ENCODE measurements at places on chromosomes 1 and 21.

- no peak overlapping the region for H3K4me3 ChIP-seq
- H3K27ac ChIP-seq: no peak overlapping the region
- DNase-seq: no peak
- no peaks in the 10 kb centered on the region for H3K27me3 ChIP-seq
Measured at GRCh38 chr1:214108097-214108446, 120.3 kb downstream of the PROX1 start.

DNA sequence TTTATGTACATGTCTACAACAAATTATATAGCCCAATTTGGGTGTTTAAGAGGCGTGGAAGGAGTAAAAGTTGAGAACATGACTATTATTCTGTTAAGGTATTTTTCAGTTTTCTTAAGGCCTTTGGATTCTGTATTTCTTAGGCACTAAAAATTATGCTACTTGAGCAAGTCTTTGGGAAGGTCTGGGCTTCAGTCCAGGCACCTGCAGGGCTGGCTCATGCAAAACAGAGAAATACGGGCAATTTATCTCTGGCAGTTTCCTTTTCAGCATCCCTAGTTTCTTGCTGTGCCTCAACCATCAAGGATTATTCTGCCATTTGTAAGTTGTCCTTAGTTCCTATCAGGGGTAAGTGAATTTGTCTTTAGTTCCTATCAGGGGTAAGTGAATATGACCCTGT is 358.8 kb upstream of the B3GALT2 start:
- H3K27me3 ChIP-seq: no peaks in the 10 kb centered on the region
- no peak overlapping the region for H3K4me3 ChIP-seq
- H3K27ac ChIP-seq: no peak overlapping the region
- peaks cover 27% of the 10 kb centered on the region for H3K4me1 ChIP-seq

DNA sequence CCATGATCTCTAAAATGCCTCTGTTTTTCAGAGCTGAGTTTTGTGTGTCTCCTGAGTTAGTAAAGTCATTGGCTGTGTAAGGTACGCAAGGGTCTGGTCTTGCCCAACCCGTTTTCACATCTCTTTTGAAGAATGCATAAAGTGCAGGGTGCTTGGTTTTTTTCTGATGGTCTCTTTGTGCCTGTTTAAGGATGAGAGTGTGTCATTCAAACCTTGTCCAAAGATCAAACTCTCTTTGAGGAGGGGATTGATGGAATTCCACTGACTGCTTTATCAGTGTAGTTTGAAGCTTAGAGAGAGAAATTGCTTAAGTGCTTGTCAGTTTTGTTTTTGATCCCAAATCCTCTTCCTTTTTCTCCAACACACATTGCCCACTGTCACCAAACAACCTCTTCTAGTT is 20.0 kb upstream of the C8B start:
- H3K36me3 ChIP-seq: no peaks in the 10 kb centered on the region
- no peaks in the 10 kb centered on the region for H3K4me1 ChIP-seq
- no peak for DNase-seq
- no peaks in the 10 kb centered on the region for H3K27me3 ChIP-seq
- no peak overlapping the region for H3K27ac ChIP-seq

- no peaks in the 10 kb centered on the region for H3K36me3 ChIP-seq
- peak overlapping the region; percentile 58 for H3K4me3 ChIP-seq
- no peak for DNase-seq
- H3K4me1 ChIP-seq: peaks cover 29% of the 10 kb centered on the region
- H3K27ac ChIP-seq: peak overlapping the region; percentile 77
Measured at GRCh38 chr1:204495078-204495753, 611 bp upstream of the PIK3C2B start.

- no peak overlapping the region for H3K4me3 ChIP-seq
- no peak for DNase-seq
- no peaks in the 10 kb centered on the region for H3K36me3 ChIP-seq
- no peaks in the 10 kb centered on the region for H3K4me1 ChIP-seq
- H3K27me3 ChIP-seq: no peaks in the 10 kb centered on the region
Measured at GRCh38 chr1:52947490-52947889, 20.4 kb downstream of the SCP2 start.

GRCh38 chr1:232571523-232571922 is 58.4 kb downstream of the SIPA1L2 start:
- peaks cover 5% of the 10 kb centered on the region for H3K4me1 ChIP-seq
- no peaks in the 10 kb centered on the region for H3K36me3 ChIP-seq
- H3K27me3 ChIP-seq: no peaks in the 10 kb centered on the region
- H3K4me3 ChIP-seq: no peak overlapping the region

- peaks cover 38% of the 10 kb centered on the region for H3K4me1 ChIP-seq
- H3K4me3 ChIP-seq: peak overlapping the region; percentile 80
- peak overlapping the region; percentile 97 for H3K27ac ChIP-seq
- H3K27me3 ChIP-seq: no peaks in the 10 kb centered on the region
Measured at GRCh38 chr1:110337704-110338308, 1.4 kb upstream of the RBM15 start.

DNA sequence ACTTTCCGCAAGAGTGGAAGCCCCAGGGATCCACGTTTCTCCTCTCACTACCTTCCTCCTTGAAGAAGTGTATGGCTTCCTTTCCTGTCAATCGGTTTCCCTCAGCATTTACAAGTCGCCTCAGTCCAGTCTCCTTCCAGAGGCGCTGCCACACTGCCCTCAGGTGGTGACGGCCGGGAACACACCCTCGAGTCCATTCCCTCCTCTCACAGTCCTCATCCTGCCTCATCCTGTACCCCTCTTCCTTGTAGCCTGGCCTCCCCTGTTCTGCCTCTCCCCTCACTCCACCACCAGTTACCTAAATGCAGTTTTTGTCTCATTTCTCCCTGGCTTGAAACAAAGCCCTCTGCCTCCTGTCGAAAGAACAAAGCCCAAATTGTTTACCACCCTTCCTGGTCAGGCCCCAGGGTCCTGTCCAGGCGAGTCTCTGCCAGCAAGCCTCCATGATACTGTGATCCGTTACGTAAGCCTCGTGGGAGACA is 23.2 kb upstream of the LSM10 start:
- H3K4me3 ChIP-seq: peak overlapping the region; percentile 33
- H3K27ac ChIP-seq: no peak overlapping the region
- H3K27me3 ChIP-seq: no peaks in the 10 kb centered on the region

DNA sequence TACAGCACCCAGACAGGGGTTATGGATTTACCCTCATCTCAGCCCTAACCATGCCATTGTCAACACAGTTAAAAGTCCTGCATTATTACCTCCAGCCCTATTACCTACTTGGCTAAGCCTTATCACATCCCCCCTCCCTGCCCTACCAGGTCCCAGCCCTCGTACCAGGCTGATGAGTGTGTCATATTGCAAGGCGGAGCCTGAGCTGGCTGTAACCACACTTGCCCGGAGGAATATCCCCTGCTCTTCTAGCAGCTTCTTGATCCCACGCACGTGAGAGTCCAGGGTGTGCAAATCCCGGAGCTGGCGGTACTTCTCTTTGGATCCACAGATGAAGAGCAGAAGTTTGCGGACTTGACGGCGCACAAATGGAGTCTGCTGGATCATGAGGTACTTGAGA is 87.4 kb downstream of the UBR4 start:
- peaks cover 96% of the 10 kb centered on the region for H3K36me3 ChIP-seq
- H3K27me3 ChIP-seq: no peaks in the 10 kb centered on the region
- H3K4me3 ChIP-seq: no peak overlapping the region

GRCh38 chr1:13697738-13698137 is 2.2 kb upstream of the PRDM2 start:
- peaks cover 4% of the 10 kb centered on the region for H3K27me3 ChIP-seq
- no peak for DNase-seq
- H3K27ac ChIP-seq: no peak overlapping the region
- peaks cover 24% of the 10 kb centered on the region for H3K4me1 ChIP-seq
- no peaks in the 10 kb centered on the region for H3K36me3 ChIP-seq

- H3K36me3 ChIP-seq: no peaks in the 10 kb centered on the region
- no peak for DNase-seq
- no peak overlapping the region for H3K4me3 ChIP-seq
- H3K27me3 ChIP-seq: no peaks in the 10 kb centered on the region
Measured at GRCh38 chr21:42750737-42751530, 97.5 kb downstream of the PDE9A start.
